ENCODE measurements at places on chromosomes 5 and 9.

GRCh38 chr9:22214497-22215031, 205.5 kb upstream of the CDKN2B start:
- DNase-seq, result no peak

DNA sequence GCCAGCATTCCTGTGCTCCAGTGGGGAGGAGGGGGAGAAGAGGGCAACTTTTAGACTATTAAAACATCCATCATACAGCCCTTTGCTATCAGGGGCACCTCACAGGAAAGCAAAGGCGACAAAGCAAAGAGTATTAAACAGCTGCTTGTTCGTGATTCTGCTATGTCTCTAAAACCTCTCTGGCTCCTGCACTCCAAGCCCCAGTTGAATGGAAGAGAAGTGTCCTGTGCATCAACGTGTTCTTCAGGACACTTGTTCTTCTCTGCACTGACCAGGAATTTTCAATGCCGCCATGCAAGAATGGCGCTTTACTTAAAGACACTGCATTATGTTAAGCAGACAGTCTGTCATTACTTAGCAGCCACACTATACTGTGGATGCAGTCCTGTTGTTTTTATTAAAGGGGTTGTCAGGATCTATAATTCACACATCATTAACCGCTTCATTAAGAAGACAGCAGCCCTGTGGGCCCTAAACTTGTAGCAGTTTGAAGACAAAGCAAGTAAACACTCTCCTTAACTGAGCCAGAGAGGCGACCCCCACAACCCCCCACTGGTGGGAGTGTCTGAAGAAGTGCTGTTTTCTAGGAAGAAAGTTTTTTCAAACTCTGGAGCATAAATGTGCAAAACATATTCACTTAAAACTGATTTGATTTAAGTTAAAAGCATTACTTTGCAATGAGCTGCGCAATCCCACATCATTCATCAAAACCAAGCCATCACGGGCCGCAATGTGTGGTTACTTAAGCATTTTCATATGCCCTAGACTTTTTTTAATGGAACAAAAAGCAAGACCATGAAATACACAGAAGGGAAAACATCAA, 164.5 kb downstream of the ZNF608 start:
- DNase-seq, result no peak

GRCh38 chr9:15213249-15213648, 93.8 kb downstream of the TTC39B start:
- DNase-seq, result no peak

- DNase-seq, result no peak
Observed at GRCh38 chr5:78893940-78894677, 91.0 kb downstream of the ARSB start.

DNA sequence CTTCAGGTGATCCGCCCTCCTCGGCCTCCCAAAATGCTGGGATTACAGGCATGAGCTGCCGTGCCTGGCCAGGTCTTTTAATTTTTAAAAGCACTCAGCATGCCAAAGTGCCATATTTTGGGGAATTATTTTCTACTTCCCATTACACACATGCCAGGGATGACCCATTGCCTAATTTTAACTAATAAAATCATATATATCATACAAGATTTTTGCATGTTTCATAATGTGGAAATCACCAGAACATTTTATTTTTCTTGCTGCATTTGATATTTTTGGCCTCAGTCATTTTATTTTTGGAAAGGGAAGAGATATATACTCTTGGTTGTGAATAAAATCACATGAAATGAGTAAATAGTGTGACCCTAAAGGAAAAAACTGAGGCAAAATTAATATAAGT, 45.3 kb upstream of the TENT2 start:
- no peak for DNase-seq

- DNase-seq, result no peak
Observed at GRCh38 chr9:117887383-117887782, 183.2 kb downstream of the TLR4 start.

GRCh38 chr5:148911386-148911785, 85.0 kb downstream of the ADRB2 start:
- DNase-seq, result no peak

- no peak for DNase-seq
Observed at GRCh38 chr9:126677188-126678084, 63.7 kb downstream of the LMX1B start.

DNA sequence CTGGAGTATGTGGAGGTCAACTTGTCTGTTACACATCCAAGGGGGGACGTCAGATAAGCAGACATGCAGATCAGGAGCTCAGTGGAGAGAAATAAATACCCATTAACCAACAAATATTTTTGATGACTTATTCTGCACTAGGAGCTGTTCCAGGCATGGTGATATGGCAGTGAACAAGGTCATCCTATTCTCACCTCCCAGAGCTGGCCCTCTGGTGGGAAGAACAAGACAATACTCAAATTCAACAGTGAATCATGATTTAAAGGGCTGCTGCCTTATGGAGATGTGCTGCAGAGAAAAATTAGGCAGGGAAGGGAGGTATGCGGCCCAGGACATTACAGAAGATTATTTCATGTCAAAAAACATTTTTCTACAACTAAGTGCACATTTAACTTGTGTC, 36.5 kb downstream of the SYK start:
- DNase-seq, result no peak

GRCh38 chr9:117945286-117945685, 241.1 kb downstream of the TLR4 start:
- DNase-seq, result no peak

DNA sequence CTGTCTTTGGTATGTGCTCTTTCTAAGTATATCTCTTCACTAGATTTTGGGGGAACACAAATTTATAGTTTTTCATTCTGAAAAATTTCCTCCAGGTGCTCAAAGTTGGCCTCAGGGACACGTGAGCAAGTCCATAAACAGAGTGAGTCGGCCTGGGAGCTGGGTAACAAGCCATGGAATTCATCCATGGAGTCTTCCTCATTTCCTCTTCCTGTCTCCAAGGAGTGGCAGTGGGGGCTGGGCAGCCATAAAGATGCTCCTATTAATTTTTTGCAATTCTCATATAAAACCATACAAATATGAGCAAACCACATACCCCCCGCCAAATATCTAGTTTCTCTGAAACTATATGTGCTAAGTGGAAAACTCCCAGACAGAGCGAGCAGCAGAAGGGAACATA, 136.6 kb upstream of the OTULINL start:
- DNase-seq, result no peak

DNA sequence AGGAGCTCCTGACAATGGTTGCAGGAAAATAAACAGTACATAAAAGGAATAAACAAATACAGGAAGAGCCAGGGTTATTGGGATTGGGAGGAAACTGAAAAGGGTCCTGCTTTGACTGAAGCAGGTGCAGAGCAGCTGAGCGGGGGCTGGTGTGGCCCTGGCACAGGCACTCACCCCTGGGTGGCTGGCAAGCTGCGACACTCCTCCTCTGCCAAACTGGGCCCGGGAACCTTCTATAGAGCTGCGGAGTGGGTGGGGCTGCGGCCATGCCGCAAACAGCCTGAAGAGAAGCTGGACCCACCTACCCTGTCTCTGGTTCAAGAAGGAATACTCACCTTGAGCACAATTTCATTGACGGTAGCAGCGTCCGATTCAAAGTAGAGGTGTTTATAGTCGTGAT, 182.5 kb downstream of the GAPVD1 start:
- no peak for DNase-seq

GRCh38 chr9:98593354-98594253, 115.1 kb downstream of the GABBR2 start:
- DNase-seq, result no peak

DNA sequence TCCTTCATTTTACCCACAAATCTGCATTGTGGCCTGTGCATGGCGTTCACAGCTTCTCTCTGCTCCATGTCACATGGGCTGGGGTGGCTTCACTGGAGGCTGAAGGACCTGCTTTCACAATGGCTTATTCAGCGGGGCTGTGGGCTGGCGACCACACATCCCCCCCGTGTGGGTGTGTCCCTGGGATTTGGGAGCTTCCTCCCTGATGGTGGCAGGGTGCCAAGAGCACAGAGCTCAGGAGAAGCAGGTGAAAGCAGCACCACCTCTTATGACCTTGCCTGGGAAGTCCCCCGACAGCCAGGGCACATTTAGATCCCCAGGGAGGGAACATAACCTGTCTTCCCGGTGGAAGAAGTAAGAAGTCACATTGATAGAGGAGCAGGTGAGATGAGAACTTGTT, 5.0 kb upstream of the MED10 start:
- DNase-seq, result no peak

- no peak for DNase-seq
Observed at GRCh38 chr9:2727966-2728613, 10.8 kb downstream of the KCNV2 start.

- no peak for DNase-seq
Observed at GRCh38 chr9:109453210-109453842, 44.8 kb downstream of the PTPN3 start.

DNA sequence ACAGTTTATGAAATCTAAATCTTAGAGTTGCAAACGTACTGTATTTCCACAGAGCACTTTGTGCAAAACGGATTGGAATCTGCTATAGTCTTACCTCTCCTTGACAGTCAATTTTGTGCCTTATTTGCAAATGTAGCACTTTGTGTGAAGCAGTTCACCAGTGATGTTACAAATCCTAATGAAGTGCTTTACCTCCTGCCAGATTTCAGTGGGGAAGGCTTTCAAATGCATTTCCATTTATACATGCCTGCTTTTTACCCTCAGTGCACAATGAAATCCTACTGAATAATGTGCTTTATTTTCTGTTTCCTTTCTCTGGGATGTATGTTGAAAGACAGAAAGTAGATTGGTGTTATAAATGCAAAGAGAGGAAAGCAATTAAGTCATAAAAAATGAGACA, 2141.6 kb upstream of the C9orf72 start:
- DNase-seq, result no peak

DNA sequence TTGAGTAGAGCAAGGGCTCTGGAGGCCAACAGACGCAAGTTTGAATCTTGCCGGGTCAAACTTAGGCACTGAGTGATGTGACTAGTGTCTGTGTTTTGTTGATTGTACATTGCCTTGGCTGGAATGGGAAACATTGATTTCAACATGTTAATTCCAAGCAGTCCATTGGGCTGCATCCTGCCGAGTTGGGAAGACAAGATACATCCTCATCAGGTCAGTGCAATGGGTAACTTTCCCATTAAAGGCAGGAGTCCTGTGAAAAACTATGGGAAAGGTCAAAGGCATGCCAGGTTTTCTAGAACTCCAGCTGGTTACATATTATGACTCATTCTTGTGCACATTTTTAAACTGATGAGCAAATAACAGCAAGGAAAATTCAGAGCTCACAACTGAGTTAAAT, 126.5 kb upstream of the ABCA1 start:
- no peak for DNase-seq

- no peak for DNase-seq
Observed at GRCh38 chr5:128537221-128537999, 635 bp downstream of the FBN2 start.

- DNase-seq, result no peak
Observed at GRCh38 chr9:70484232-70485130, 70.0 kb upstream of the KLF9 start.

DNA sequence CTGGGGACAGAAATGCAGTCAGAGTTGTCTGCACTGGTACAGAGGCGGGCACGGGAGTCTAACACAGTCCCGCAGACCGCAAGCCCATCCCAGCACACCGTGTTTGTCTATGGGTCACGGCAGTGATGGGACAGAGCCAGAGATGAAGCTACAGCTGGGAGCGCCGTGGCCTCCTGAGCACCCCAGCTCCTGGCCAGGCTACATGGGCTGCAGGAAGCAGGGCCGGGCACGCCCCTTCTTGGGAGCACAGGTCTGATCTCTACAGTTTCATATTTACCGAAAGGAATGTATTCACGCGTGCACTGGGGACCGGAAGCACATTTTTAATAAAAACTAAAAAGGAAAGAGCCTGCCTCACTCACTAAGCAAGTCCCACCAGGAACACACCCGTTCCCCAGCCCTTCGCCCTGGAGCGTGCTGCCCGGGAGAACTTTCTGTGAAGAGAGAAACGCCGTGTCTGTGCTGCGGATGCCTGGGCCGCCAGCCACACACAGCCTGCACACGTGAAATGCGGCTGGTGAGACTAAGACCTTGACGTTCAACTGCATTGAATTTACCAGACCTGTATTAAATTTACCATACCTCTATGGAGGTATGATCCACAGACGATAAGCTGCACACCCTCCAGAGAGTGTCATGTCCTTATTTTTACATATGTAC, 81.1 kb downstream of the VAV2 start:
- no peak for DNase-seq

GRCh38 chr5:147223948-147224791, 10.7 kb upstream of the STK32A start:
- DNase-seq, result no peak

GRCh38 chr5:1346627-1347440, 1.9 kb upstream of the CLPTM1L start:
- no peak for DNase-seq

DNA sequence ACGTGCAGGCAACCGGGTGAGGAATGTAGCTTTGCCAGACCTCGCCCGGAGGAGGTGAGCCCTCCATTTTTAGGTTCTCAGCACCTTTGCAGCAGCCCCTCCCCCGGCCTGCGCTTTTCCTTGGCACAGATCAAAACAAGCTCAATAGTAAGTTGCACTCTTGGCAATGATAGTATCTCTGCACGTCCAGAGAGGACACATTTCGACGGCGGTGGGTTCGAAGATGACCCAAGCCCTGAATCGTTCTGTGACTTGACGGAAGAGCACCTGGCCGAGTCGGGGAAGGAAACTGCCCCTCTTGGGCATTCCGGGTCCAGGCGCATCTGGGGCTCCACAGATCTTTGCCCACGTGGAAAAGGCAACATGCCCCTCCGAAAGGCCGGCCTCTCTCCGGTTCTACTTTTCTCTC, 904 bp downstream of the GDNF start:
- no peak for DNase-seq

DNA sequence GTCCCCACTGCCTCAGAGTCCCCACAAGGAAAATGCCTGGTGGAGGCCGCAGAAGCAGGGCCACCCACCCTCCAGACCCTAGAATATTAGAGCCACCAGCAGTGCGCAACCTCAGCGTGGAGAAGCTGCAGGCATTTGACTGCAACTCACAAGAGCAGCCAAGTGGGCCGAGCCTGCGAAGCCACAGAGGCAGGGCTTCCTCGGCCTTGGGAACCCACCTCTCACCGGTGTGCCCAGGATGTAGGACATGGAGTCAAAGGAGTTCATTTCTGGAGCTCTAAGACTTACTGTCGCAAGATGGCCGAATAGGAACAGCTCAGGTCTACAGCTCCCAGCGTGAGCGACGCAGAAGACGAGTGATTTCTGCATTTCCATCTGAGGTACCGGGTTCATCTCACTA, 397.9 kb upstream of the PIK3R1 start:
- DNase-seq, result no peak

DNA sequence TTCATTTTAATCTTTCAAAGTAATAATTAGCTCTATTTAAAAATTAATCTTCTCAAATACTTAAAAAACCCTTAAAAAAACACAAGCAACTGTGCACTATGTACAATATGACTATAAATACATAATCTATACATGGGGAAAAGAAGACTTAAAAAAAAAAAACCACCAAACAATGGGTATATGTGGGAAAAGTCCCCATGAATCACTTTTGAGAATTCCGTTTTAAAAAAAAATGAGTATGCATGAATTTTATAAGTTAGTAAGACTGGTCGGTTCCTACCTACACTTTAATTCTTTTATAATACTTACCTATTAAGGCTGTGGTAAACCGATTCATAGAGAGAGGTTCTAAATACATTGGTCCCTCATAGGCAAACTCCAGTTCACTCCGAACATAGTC, 27.7 kb downstream of the RNF145 start:
- no peak for DNase-seq
